ENCODE measurements at places on chromosomes 3 and 15. TPM values are rescaled to one million over a fixed set of nuclear protein-coding genes. Genes with fewer than 3 reads are reported as not detected.

DNA sequence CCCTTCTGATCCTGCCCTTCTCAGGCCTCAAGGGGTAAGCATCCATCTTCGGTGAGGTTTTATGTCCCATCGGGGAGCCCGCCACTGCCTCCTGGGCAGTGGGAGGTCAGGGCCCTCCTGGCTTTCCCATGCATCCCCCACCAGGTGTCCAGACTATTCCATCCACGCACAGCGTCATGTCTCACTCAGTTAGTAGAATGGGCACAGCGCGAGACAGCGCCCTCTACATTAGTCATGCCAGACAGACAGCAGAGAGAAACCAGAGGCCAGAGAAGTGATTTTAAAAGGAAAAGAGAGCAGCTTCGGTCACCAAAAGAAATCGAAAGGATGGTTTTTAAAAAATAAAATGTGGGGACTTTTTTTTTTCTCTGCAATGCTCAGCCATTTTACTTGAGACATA is 49.8 kb downstream of the ZDHHC3 start:
- peaks cover 3% of the 10 kb centered on the region for H3K4me1 ChIP-seq
- no peak for DNase-seq
- no peak overlapping the region for H3K27ac ChIP-seq
- no peaks in the 10 kb centered on the region for H3K27me3 ChIP-seq

The IMPG2 gene
- 0.22 TPM for polyA plus RNA-seq

The TRAIP gene
- polyA plus RNA-seq, result 1.9 TPM

The GNAT1 gene
- polyA plus RNA-seq, result not detected

The EPB42 gene
- not detected for polyA plus RNA-seq

- H3K27me3 ChIP-seq, result no peaks in the 10 kb centered on the region
- no peaks in the 10 kb centered on the region for H3K4me1 ChIP-seq
- no peak overlapping the region for H3K27ac ChIP-seq
- H3K4me3 ChIP-seq, result no peak overlapping the region
- H3K36me3 ChIP-seq, result no peaks in the 10 kb centered on the region
- no peak for DNase-seq
These were observed 223.5 kb downstream of the ABHD5 start for GRCh38 chr3:43914269-43914668.

DNA sequence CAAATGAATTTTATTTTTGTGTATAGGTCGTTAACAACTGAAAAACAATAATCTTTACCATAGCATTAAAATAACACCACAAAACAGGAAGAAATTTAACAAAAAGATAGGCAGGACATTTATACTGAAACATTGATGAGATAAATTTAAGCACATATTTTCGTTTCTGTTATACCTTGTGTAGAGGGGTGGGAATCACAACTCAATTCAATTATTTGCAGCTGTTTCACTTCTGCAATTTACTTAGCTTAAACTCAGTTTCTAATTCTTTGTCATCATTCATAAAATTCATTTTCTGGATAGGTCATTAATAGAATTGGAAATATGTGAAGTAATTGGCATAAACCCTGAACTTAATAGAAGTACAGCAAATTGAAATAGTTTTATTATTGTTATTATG is 42.3 kb downstream of the TP63 start:
- H3K27ac ChIP-seq, result no peak overlapping the region
- no peak overlapping the region for H3K4me3 ChIP-seq
- H3K27me3 ChIP-seq, result no peaks in the 10 kb centered on the region
- no peak for DNase-seq
- no peaks in the 10 kb centered on the region for H3K36me3 ChIP-seq

The FRMD5 gene
- 0.17 TPM for polyA plus RNA-seq

GRCh38 chr3:13493867-13494441 is 13.8 kb downstream of the HDAC11 start:
- peaks cover 2% of the 10 kb centered on the region for H3K4me1 ChIP-seq
- no peak for DNase-seq
- no peak overlapping the region for H3K27ac ChIP-seq
- H3K36me3 ChIP-seq, result no peaks in the 10 kb centered on the region
- H3K4me3 ChIP-seq, result no peak overlapping the region

GRCh38 chr15:53106505-53107286 is 316.6 kb upstream of the ONECUT1 start:
- no peaks in the 10 kb centered on the region for H3K27me3 ChIP-seq
- no peaks in the 10 kb centered on the region for H3K36me3 ChIP-seq
- no peaks in the 10 kb centered on the region for H3K4me1 ChIP-seq
- no peak for DNase-seq
- H3K27ac ChIP-seq, result no peak overlapping the region

DNA sequence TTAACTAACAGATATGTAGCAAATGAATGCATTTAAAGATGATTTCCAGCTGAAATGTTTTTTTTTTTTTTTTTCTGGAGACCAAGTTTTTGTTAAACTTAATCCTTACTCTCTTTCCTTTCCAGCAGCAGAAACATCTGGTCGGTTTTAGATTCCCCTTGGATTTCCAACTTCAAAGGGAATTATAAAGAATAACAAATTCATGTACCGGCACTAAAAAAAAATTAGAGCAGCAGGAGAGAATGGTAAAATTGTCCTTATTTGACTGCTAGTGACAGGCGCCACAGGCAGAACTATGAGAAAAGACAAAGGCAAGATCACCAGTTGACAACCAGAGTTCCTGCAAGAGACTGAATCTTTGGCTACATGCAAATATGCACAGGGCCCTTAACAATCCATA is 393.3 kb downstream of the TIGIT start:
- no peaks in the 10 kb centered on the region for H3K36me3 ChIP-seq
- no peak for DNase-seq
- no peak overlapping the region for H3K4me3 ChIP-seq
- no peaks in the 10 kb centered on the region for H3K4me1 ChIP-seq
- H3K27ac ChIP-seq, result peak overlapping the region; percentile 42
- H3K27me3 ChIP-seq, result no peaks in the 10 kb centered on the region

The RARB gene
- 3.5 TPM for polyA plus RNA-seq

DNA sequence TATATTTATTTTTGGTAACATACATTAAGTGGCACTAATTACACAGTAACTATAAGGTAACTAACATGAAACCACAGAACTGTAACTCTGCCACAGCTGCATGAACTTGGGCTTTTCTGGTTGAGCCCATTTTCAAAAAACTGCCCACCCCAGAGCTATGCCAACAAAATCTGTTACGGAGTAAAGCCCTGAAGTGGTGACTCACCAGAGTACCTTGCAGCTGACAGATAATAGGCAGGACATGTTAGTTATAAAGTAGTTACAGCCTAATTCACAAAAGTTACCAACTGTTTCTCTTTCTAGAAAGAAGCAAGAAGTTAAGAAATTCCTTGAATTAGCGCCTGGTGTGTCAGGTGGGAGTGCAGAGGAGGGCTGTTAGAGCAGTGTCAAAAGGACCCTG is 1.5 kb upstream of the GPX1 start:
- H3K27ac ChIP-seq, result no peak overlapping the region
- H3K36me3 ChIP-seq, result no peaks in the 10 kb centered on the region
- H3K4me3 ChIP-seq, result no peak overlapping the region
- H3K27me3 ChIP-seq, result no peaks in the 10 kb centered on the region

DNA sequence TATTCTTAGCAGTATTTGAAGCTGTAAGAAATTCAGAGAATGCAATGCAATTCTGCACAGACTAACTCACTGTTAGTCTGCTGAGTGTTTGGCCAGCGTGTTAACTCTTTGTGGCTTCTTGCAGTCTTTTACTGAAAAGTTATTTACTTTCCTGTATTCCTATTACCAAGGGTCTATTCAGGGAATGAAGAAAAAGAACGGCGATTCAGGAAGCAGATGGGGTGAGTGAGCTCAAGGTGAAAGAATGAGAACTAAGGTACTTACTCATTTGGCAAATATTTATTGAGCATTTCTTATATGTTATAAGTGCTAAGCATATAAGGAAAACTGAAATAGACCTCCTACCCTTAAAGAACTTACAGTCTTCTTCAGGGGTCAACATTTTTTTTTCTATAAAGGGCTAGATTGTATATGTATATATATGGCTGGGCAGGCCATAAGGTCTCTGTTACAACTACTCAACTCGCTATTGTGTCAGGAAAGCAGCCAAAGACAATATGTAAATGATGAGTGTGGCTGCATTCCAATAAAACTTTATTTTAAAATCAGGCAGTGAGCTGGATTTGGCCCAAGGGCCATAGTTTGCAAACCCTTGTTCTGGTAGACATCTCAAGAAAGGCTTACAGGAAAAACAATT is 271.9 kb upstream of the GADL1 start:
- no peaks in the 10 kb centered on the region for H3K36me3 ChIP-seq
- no peaks in the 10 kb centered on the region for H3K27me3 ChIP-seq
- peaks cover 5% of the 10 kb centered on the region for H3K4me1 ChIP-seq
- no peak overlapping the region for H3K4me3 ChIP-seq

The WNT7A gene
- not detected for polyA plus RNA-seq

GRCh38 chr3:106302451-106303221 is 433.8 kb upstream of the CBLB start:
- no peaks in the 10 kb centered on the region for H3K27me3 ChIP-seq
- no peak overlapping the region for H3K4me3 ChIP-seq
- peaks cover 1% of the 10 kb centered on the region for H3K4me1 ChIP-seq
- H3K27ac ChIP-seq, result no peak overlapping the region

DNA sequence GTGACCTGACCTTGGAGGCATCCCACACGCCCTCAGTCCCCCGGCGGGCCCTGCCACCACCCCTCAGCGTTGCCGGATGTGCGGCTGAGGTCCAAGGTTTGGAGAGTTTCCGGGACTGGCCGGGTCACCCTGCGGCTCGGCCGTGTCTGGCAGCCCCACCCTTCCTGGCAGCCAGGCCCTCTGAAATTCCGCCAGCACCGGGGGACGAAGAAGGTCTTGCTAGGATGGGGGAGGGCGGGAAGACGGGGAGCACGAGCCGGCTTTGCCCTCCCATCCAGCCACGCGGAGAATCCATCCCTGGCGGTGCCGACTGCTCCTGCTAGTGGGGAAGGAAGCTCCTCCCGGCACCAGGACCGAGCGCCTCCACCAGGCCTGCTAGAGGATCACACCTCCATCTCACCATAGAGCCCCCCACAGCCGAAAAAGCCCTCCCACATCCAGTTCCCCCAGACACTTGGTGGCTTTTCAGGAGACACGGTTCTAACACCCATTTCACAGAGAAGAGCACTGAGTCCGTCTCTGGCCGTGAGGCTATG is 81.5 kb downstream of the CPN2 start:
- peak; percentile 92 for DNase-seq
- H3K4me1 ChIP-seq, result peaks cover 30% of the 10 kb centered on the region
- no peaks in the 10 kb centered on the region for H3K27me3 ChIP-seq
- H3K27ac ChIP-seq, result no peak overlapping the region
- H3K36me3 ChIP-seq, result no peaks in the 10 kb centered on the region

GRCh38 chr3:24182756-24183155 is 237.7 kb downstream of the NR1D2 start:
- no peak overlapping the region for H3K27ac ChIP-seq
- DNase-seq, result no peak
- no peak overlapping the region for H3K4me3 ChIP-seq
- no peaks in the 10 kb centered on the region for H3K4me1 ChIP-seq
- no peaks in the 10 kb centered on the region for H3K27me3 ChIP-seq
- no peaks in the 10 kb centered on the region for H3K36me3 ChIP-seq

The GASK1A gene
- polyA plus RNA-seq, result 5.4 TPM

- no peak for DNase-seq
- no peaks in the 10 kb centered on the region for H3K36me3 ChIP-seq
- no peak overlapping the region for H3K4me3 ChIP-seq
- H3K27me3 ChIP-seq, result no peaks in the 10 kb centered on the region
These were observed 66.7 kb downstream of the MEF2A start for GRCh38 chr15:99632521-99632920.

DNA sequence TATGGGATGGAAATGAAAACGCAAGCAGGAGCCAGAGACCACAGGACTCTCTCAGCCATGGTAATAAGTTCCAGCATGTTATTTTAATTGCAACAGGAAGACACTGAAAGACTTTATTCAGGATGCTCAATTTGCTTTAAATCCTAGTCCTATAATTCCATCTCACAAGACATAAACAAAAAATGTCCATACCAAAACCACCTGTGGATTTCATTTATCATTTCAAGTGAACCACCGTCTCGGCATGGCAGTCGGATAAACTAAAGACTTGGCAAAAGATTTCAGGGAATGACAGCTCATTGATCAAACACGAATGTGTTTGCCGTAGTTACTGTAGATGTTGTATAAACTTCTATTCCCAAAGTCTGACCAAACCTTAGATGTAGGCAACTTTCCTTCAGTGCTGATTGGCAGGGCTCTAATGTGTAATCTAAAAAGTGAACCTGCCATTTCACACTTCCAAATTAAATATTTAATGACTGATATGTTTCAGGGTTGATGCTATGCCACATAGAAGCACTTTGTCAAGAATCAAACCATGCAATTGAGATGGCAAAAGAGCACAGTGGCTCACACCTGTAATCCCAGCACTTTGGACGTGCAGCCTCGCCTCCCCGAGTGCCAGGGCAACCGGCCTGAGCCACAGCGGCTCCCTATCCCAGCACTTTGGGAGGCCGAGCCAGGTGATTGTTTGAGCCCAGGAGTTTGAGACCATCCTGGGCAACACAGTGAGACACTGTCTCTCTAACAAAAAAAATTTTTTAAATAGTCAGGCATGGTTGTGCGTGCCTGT is 331.7 kb downstream of the MAGI1 start:
- no peaks in the 10 kb centered on the region for H3K27me3 ChIP-seq
- no peaks in the 10 kb centered on the region for H3K4me1 ChIP-seq
- no peak overlapping the region for H3K27ac ChIP-seq

The MUC13 gene
- not detected for polyA plus RNA-seq

DNA sequence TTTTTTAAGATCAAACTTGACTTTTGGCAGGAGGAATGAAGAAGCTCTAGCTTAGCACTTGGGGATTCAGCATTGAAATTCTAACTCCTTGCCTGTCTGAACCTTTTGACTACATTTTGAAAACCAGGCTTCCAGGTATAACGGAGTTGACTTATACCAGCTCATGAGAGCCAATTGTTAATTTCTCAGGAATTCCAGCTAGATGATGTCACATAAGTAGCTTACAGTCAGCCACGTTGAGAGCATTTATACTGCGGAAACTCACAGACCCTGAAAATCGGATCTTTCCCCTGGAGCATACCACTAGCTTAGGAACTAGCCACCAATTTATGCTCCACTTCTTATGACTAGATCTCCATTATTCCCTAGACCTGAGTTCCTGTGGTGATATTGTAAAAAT is 321.4 kb upstream of the DPH6 start:
- H3K4me1 ChIP-seq, result no peaks in the 10 kb centered on the region
- no peaks in the 10 kb centered on the region for H3K36me3 ChIP-seq
- no peak overlapping the region for H3K4me3 ChIP-seq
- DNase-seq, result no peak

DNA sequence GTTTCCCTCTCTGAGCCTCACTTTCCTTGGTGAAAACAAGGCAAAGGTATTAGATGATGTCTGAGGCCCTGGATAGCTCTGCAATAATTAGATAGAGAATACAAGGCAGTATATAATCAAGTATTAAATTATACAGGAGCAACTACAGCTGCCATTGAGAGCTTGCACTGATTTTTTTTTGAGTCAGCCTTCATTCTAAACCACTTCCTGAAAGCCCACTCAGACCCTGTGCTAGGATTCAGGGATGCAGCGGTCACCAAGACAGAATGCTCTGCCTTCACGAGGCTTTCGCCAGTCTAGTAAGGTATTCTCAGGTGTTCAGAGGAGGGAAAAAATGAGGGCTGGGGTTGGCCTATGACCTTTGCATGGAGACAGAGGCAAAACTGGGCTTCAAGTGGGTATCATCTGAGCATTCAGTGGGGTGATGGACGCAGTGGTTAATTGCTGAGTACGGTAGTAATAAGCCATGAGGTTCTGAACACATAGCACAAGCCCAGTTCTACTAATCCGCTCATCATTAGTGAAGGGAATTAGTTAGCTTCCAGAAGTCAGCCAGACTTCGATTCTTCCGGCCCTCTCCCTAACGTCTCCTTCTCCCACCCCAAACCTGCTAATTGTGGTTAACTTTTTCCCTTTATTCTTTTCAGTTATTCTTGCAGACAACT is 3.6 kb downstream of the VGLL4 start:
- H3K36me3 ChIP-seq, result no peaks in the 10 kb centered on the region
- peak overlapping the region; percentile 42 for H3K4me3 ChIP-seq
- peaks cover 29% of the 10 kb centered on the region for H3K4me1 ChIP-seq
- no peaks in the 10 kb centered on the region for H3K27me3 ChIP-seq
- peak overlapping the region; percentile 91 for H3K27ac ChIP-seq

All from ovary (tissue), 10 donors.